Activated T-cell treated with anti-CD3 and anti-CD28 coated beads, Interleukin-2, amount 50 U/mL, for 48 hours (primary cell): ENCODE measurements at places on chromosomes 6 and 20.

- DNase-seq, result no peak
These were observed 166.9 kb downstream of the EDN1 start for GRCh38 chr6:12457094-12457493.

GRCh38 chr6:83873869-83874268, 14.4 kb downstream of the CYB5R4 start:
- DNase-seq, result no peak

GRCh38 chr6:38438097-38438496, 201.6 kb downstream of the BTBD9 start:
- no peak for DNase-seq

- no peak for DNase-seq
These were observed 272.8 kb downstream of the NKAIN2 start for GRCh38 chr6:124076336-124077048.

DNA sequence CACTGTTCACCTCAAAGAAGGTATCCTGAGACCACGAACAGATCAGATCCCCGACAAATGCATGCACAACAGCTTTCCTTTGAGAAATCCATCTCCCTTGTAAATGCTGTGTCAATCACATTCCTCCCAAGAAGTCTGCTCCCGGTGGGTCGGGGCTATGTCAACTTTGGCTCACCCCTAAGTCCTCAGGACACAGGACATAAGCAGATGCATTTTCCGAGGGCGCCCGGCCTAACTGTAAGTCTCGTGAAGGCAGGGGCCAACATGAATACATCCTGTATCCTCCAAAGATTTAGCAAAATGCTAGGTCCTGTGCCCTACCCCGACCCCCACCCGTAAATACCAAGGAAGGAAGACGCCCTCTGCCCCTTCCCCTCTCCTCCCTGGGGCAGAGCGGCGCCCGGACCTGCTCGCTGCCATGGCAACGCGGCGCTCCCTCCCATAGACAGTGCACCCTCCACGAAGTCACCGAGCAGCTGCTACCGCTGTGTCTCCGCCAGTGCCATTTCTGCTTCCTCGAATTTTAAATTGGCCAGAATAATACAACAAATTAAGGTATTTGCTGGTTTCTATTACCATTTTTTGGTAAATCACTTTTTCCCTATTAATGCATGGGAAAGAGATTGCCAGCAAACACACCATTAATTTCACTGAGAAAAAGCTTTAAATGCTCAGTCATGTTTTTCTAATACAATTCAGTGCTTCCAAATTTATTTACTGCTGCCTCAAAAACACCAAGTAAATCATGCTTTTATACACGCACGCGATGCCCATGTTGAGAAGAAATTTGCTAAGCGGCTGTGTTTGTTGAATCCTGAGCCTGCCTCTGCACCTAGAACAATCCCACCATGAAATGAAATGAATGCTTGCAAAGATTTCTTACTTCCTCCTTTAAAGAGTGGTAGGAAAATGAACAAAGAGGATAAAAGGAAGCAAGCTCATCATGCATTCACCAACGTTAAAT, 100.6 kb downstream of the PCSK2 start:
- no peak for DNase-seq

- DNase-seq, result no peak
These were observed 29.6 kb downstream of the NTSR1 start for GRCh38 chr20:62738025-62738881.

- DNase-seq, result no peak
These were observed 7.8 kb upstream of the APMAP start for GRCh38 chr20:25000268-25000801.

- no peak for DNase-seq
These were observed 30.9 kb upstream of the RIMS1 start for GRCh38 chr6:71855406-71855805.
